Muscle of leg (tissue), 16 donors: ENCODE measurements at places on chromosomes 11 and 22. TPM values are rescaled to one million over a fixed set of nuclear protein-coding genes. Genes with fewer than 3 reads are reported as not detected.
A peak's percentile ranks its signal among the peaks of the same experiment; 100 is the strongest.

DNA sequence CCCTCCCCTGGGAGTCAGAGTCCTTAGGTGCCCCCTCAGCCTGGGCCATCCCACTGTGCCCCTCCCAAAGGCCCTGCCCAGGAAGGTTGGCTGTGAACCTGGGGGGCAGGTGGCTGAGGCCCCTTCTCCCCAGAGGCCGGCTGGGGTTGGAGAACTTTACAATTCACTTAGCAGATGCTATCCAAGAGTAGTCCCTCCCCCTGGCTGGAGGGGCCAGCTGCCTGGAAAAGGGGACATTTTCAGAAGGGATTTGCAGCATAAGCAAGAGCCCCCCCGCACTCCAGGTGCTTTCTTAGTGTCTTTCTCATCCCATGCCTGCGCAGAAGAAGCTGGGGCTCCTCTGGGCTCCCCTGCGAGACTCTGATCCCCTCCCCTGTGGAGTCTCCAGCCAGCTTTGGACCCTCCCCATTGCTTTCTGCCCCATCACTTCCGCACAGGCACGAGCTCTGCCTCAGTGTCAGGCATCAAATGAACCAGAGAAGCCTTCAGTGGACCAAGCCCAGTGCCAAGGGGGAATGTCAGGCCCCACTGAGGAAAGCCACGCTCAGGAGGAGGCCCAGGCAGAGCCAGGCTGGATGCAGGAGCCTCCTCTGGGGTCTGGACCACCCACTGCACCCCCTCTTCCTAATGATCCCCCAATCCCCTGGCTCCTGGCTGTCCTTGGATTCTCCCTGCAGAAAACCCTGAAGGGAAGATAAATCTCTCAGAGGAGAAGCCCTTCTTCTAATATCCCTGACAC, 3.7 kb downstream of the SSTR3 start:
- no peaks in the 10 kb centered on the region for H3K36me3 ChIP-seq
- no peak overlapping the region for H3K27ac ChIP-seq
- H3K27me3 ChIP-seq = peaks cover 18% of the 10 kb centered on the region
- no peak for DNase-seq
- H3K4me1 ChIP-seq = peaks cover 13% of the 10 kb centered on the region

DNA sequence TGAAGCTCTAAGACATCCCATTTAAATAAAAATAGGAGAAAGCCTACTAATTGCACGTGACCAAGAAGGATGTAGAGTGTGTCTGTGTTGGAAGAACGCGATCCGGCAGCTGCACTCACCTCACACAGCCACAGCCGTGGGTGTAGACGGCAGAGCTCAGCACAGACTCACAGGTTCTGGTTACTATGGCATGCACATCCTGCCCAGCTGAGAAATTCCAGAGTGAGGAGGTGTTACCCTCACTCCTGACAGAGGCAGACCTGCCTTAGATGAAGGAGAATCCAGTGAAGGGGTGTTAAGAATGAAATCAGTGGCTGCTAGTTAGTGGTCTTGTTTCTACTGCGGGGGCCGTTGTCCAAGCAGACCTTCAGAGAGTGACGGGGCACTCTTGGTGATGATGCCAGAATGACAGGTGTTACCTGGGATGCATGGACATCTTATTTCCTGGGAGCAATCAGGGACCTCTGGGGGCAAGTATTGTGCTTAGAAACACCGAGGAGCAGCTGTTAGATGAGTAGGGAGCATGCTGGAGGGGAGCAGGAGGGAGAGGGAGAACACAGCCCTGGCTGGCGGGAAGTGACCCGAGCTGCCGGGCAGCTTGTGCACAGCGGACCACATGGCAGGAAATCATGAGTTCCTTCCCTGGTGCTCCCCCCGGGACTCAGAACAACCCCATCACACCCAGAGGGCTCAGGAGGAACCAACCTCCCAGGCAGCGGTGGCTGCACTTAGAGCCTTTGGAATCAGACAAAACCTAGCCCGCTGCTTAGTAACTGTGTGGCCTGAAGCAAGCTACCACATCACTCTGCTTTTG, 12.3 kb downstream of the KCNJ5 start:
- H3K36me3 ChIP-seq = no peaks in the 10 kb centered on the region
- H3K27me3 ChIP-seq = peaks cover 42% of the 10 kb centered on the region
- H3K4me3 ChIP-seq = no peak overlapping the region

DNA sequence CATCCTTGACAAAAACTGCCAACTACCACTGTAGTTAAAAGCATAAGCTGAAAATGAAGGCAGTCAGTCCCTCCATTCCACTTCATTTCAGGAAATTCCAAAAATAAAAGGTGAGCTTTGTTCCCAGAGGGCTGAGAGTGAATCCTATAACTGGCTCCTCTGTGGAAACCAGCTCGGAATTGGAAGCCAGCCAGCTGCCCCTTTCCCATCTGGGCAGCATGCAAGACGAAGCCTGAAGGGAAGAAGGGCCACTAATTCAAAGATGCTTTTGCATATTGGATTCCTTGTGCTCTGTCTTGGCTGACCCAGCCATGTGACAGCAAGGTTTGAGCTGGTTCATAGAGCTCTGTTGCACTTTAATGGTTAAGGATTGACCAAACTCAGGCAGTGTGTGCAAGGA, 83.4 kb downstream of the ALX4 start:
- H3K27ac ChIP-seq = no peak overlapping the region
- H3K36me3 ChIP-seq = no peaks in the 10 kb centered on the region
- H3K27me3 ChIP-seq = no peaks in the 10 kb centered on the region
- H3K4me3 ChIP-seq = no peak overlapping the region
- peaks cover 29% of the 10 kb centered on the region for H3K4me1 ChIP-seq

DNA sequence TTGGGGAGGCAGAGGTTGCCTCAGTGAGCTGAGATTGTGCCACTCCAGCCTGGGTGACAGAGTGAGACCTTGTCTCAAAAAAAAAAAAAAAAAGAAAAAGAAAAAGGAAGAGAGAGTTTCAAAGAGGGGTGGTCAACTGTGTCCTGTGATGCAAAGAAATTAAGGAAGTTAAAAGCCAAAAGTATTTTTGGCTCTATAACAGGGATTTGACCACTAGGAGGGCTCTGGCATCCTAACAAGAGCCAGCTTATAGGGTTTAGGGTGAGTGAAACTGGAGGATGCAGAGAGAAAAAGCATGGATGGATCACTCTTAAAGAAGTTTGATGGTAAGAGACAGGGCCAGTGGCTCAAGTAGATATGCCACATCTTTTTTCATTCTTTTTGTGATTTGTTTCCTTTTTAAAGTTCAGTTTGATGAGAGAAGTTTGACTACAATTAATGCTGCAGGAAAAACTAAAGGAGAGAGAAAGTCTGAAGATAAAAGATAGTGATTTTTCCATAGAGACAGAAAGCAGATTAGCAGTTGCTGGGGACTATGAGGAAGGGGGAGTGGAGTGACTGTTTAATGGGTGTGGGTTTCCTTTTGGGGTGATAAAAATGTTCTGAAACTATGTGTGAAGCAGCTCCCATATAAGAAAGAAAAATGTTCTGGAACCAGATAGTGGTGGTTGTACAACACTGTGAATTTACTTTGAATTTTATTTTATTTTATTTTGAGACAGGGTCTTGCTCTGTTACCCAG, 11.1 kb upstream of the MICAL2 start:
- no peak for DNase-seq
- peaks cover 6% of the 10 kb centered on the region for H3K27me3 ChIP-seq
- H3K4me1 ChIP-seq = peaks cover 13% of the 10 kb centered on the region
- H3K4me3 ChIP-seq = no peak overlapping the region
- no peaks in the 10 kb centered on the region for H3K36me3 ChIP-seq

GRCh38 chr22:27774200-27774599, 27.4 kb downstream of the MN1 start:
- no peak overlapping the region for H3K27ac ChIP-seq
- DNase-seq = no peak
- no peak overlapping the region for H3K4me3 ChIP-seq
- no peaks in the 10 kb centered on the region for H3K27me3 ChIP-seq
- H3K4me1 ChIP-seq = peaks cover 32% of the 10 kb centered on the region

DNA sequence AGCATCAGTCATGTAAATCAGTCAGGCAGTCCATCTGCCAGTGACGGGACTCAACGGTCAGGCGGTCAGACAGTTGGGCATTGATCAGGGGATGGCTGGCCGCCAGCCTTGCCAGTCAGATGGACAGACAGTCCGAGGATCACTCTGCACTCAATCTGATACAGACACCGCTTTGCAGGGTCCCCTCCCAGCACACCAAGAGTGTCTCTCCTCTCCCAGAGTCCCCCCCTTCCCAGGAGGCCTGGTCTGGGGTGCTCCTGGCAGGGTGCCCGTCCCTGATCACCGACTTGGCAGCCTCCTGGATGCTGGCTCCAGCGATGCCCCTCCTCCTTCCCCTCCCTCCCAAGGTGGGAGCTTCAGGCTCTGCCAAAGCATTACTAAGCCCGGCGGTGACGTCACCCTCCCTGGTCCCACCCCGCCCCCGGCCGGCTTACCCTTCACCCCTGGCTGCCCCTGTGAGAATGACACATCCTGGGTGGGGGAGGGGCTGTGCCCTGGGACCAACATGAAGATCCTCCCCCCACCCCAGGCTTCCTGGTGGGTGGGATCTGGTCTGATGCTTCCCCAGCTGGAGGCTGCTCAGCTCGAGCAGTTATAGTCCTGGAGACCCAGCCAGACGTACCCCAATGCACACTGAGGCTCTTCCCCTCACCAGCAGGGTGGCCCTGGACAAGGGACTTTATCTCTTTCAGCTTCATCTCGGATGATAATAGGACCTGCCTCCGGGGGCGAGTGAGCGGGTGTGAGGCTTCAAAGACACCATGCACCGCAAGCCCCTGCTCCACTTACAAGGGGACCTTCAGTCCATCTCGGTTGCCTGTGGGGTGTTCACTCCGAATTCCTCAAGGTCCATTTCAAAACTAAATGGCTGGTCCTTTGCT, 69.2 kb downstream of the CD82 start:
- DNase-seq = peak; percentile 77
- no peak overlapping the region for H3K27ac ChIP-seq
- H3K36me3 ChIP-seq = no peaks in the 10 kb centered on the region
- H3K4me1 ChIP-seq = peaks cover 19% of the 10 kb centered on the region

The SLC5A4 gene
- 0.49 TPM for total RNA-seq

The P2RY2 gene
- total RNA-seq = 0.84 TPM
